NCI-H526 treated with DMSO at 0.1 percent for 48 hours (cell line): ENCODE measurements at places on chromosomes 5 and 9.
A peak's percentile ranks its signal among the peaks of the same experiment; 100 is the strongest.

DNA sequence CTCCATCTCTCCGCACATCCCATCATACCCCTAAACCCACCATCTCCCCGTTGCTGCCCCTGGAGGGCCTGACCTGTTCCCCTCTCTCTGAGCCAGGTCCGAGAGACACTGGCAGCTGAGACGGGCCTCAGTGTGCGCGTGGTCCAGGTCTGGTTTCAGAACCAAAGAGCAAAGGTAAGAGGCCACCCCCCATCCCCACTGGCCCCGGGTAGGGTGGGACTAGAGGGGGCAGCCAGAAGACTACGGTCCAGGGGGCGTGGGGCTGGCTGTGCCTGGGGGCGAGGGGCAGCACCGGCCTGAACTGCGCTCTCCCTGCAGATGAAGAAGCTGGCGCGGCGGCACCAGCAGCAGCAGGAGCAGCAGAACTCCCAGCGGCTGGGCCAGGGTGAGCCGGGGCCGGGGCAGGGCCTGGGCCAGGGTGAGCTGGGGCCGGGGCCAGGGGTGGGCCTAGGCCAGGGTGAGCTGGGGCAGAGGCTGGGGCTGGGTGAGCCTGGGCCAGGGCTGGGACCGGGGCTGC, 79.8 kb downstream of the LMX1B start:
- DNase-seq = no peak

GRCh38 chr5:73596705-73597328, 29.2 kb upstream of the ARHGEF28 start:
- DNase-seq = peak; percentile 2

GRCh38 chr9:98766586-98766985, 29.8 kb downstream of the ANKS6 start:
- no peak for DNase-seq

GRCh38 chr5:145867806-145868205, 5.0 kb downstream of the GRXCR2 start:
- no peak for DNase-seq

DNA sequence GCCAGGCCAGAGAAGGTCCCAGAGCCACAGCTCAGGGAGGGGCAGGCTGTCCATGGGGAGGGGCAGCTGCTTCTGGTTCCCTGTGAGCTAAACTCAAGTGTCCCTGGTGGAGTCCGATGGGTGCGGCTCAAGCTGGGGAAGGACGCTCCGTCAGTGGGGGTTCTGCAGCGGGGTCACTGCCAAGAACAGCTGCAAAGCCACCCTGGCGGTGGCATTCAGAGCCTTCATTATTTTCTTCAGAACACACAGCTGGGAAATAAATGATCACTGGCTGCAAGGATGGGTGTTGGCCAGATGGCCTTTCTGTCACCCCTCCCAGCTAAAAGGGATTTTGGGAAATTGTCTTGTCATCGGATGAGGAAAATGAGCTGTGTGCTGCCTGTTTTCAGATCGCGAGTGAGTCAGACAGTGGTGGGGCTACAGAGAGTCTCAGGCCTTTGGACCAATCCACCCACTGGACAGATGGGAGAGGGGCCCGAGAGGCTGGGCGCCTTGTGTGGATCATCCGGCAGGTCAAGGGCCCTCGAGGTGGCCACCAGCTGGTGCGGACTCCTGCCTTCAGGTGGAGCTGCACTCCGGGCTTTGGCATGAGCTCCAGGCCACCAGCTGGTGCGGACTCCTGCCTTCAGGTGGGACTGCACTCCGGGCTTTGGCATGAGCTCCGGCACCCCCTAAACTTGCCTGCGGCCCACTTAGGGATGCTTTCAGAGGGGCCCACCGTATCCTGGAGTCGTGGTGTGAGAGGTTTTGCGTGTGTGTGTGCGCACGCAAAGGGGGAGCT, 17.9 kb upstream of the GFPT2 start:
- no peak for DNase-seq

DNA sequence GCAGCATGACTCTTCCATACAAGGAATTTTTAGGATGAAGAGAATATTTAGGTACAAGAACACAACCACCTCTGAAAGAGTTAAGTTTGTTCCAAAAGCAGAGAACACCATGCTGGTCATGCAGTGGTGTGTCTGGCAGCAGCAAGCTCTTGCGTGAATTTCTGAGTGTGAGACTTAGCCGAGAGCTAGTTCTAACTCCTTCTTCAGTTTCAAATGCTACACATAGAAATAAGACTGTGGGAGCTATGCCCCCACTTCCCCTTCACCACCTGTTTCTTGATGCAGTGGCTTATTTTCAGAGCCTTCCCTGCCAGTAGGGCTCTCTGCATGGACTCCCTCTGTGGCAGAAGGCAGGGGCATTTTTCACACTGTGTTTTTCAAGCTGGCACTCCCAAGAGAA, 122.9 kb upstream of the ZNF366 start:
- DNase-seq = no peak

DNA sequence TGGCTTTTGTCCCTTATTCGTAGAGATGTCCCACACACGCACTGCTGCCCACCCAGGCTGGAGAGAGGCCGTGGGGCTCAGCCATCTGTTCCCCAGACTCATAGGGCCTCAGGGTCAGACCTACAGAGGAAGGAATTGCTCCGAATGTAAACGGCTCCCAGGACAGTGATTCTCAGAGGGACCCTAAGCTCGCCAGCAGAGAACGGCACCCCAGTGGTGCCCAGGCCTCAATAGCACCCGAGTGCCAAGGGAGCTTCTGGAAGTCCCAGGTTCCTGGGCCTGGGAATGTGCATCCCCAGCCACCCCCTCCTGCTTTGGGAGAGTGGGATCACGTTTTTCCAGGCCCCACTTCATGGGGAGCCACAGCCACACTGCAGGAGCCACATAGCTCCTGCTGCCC, 32.9 kb upstream of the CNOT6 start:
- no peak for DNase-seq
